WTC11 (cell line): ENCODE measurements at places on chromosomes 7 and 10. TPM values are rescaled to one million over a fixed set of nuclear protein-coding genes. Genes with fewer than 3 reads are reported as not detected.

GRCh38 chr7:2084331-2084730 is 148.4 kb downstream of the MAD1L1 start:
- no peak for DNase-seq
- H3K4me3 ChIP-seq, result no peak overlapping the region
- peaks cover 4% of the 10 kb centered on the region; the same call in 1 of the 2 replicates for H3K36me3 ChIP-seq

DNA sequence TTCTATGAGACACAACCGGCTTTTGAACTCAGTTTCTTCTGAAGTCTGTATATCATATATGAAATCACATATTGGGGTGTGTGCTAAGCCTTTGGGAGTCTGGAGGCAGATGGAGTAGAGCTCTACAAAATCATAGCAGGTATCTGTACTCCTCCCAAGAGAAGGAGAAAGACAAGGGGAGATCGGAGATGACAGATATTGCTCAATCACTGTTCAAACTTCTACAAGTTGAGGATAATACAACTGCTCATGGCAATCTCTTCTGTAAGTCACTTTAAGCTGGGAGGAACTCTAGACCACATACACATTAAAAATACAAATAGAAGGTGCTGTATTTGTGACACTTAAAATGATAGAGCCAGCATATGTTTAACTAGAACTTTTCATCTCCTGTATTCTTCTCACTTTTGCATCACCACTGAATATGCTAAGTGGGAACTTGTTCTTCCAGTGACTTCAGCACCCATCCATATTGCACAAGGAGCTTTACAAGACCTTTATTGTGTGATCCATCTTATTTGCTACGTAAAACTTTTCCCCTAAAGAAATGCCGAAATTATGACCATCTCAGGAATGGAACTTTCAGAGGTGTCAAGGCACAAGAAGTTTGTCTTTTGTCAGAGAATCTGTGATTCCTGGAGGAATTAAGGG is 381.4 kb downstream of the PHTF2 start:
- no peaks in the 10 kb centered on the region for H3K27me3 ChIP-seq
- peaks cover 15% of the 10 kb centered on the region for H3K4me1 ChIP-seq
- no peak for DNase-seq
- no peak overlapping the region for H3K4me3 ChIP-seq

DNA sequence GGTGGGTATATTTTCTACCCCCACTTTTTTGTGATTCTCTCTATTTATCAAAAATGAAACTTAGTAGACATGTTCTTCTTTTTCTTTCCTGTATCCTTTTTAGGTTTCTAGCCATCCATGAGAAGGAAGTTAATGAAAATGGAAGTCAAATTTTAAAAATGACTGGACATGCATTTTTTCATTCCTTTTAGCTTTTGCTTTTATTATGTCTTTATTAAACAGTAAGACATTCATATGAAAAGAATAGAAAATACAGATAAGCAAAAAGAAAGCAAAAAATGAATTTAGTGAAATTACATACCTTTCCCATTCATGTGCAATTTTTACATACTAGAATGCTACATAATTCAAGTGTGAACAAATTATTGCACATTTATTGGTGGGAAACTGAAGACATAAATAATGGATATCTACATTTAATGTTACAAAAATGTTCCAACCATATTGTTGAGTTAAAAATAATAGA is 88.7 kb downstream of the CPED1 start:
- DNase-seq, result no peak
- H3K4me1 ChIP-seq, result peaks cover 8% of the 10 kb centered on the region
- H3K4me3 ChIP-seq, result no peak overlapping the region

DNA sequence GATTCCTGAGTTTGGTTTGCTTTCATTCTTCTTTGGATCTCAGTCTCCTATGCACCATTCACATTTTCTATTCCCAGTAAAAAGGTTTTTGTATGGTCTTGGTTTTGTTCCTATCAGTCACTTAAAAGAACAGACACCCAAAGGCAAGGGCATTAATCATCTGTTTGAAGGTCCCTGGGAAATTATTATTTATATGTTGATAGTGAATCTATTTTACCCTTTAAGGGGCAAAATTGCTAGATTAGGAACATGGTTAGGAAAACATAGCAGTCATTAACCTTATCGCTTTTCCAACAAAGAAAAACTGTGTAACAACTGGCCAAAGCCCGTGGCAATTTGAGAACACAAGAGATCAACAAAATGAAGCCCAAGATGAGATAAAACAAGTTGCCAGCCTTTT is 1146.6 kb upstream of the C7orf33 start:
- H3K4me3 ChIP-seq, result no peak overlapping the region
- peaks cover 6% of the 10 kb centered on the region; the same call in 1 of the 2 replicates for H3K36me3 ChIP-seq
- H3K27me3 ChIP-seq, result peaks cover 60% of the 10 kb centered on the region
- peaks cover 6% of the 10 kb centered on the region; the same call in 1 of the 2 replicates for H3K4me1 ChIP-seq
- DNase-seq, result no peak
- no peak overlapping the region for H3K27ac ChIP-seq

DNA sequence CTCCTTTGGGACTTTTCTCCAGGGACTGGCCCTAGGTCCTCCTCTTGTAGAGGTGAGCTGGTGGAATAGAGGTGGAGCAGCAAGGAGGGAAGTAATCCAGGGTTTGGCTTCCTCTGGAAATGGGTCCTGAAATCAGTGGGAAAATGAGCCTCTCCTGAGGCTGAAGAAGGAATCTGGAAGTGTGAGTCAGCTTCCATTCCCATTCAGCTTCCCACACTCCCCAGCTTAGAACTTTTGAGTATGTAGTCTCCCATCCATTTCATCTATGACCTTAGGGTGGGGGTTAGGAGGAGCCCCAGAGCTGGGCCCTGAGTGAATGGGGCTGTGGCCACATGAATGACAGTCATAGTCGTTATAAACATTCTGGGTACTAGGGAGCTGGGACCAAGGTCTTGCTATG is 17.7 kb downstream of the LDB1 start:
- H3K4me1 ChIP-seq, result no peaks in the 10 kb centered on the region
- H3K27ac ChIP-seq, result peak overlapping the region; percentile 15; the same call in 1 of the 2 replicates

DNA sequence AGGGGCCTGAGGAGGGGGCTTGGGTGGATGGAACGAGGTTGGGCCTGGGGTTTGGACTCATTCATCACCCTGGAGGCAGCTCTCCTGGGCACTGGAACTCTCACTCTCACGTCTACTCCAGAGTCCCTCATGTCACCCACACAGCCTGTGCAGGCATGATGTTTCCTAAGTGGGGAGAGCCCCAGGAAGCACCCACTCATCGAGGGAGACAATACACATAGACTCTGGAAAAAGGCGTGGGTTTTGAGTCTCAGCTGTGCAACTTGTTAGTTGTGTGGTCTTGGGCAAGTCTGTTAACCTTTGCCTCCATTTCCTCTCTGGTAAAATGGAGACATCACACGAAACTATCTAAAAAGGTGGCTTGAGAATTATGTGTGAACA is 25.9 kb upstream of the RBM20 start:
- H3K27me3 ChIP-seq, result no peaks in the 10 kb centered on the region; the same call in none of the 2 replicates
- DNase-seq, result no peak
- H3K27ac ChIP-seq, result no peak overlapping the region
- H3K4me3 ChIP-seq, result no peak overlapping the region
- H3K36me3 ChIP-seq, result no peaks in the 10 kb centered on the region
- H3K4me1 ChIP-seq, result no peaks in the 10 kb centered on the region

GRCh38 chr7:121023683-121024511 is 35.4 kb downstream of the CPED1 start:
- H3K4me3 ChIP-seq, result no peak overlapping the region
- H3K36me3 ChIP-seq, result no peaks in the 10 kb centered on the region
- H3K27me3 ChIP-seq, result no peaks in the 10 kb centered on the region
- peaks cover 13% of the 10 kb centered on the region for H3K4me1 ChIP-seq

- H3K27ac ChIP-seq, result no peak overlapping the region
- no peak overlapping the region for H3K4me3 ChIP-seq
- no peaks in the 10 kb centered on the region for H3K36me3 ChIP-seq
- H3K4me1 ChIP-seq, result peaks cover 32% of the 10 kb centered on the region
Observed at GRCh38 chr10:120503689-120504088, 46.7 kb downstream of the PLPP4 start.

DNA sequence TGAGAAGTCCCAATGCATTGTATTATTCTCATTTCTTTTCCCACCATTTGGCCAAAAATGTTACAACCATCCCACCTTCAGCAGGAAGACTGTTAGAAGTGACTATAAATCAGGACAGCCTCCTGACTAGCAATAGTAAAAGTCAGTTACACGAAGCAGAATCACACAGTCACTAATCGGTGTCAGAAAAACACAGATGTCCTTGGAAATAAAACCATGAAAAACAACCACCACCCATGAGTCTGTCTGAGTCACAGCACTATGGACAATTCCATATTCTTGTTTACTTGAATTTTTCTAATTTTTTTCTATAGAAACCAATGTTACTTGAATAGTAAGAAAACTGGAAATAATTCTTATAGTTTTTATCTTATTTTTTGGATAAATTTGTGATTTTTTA is 81.9 kb upstream of the FRMD4A start:
- no peak overlapping the region for H3K27ac ChIP-seq
- peaks cover 34% of the 10 kb centered on the region for H3K4me1 ChIP-seq
- H3K36me3 ChIP-seq, result no peaks in the 10 kb centered on the region
- peaks cover 2% of the 10 kb centered on the region; the same call in 1 of the 2 replicates for H3K27me3 ChIP-seq

- H3K27me3 ChIP-seq, result no peaks in the 10 kb centered on the region
- no peaks in the 10 kb centered on the region for H3K36me3 ChIP-seq
- no peak overlapping the region for H3K27ac ChIP-seq
- no peaks in the 10 kb centered on the region for H3K4me1 ChIP-seq
Observed at GRCh38 chr10:86100581-86101061, 266.0 kb downstream of the GRID1 start.

DNA sequence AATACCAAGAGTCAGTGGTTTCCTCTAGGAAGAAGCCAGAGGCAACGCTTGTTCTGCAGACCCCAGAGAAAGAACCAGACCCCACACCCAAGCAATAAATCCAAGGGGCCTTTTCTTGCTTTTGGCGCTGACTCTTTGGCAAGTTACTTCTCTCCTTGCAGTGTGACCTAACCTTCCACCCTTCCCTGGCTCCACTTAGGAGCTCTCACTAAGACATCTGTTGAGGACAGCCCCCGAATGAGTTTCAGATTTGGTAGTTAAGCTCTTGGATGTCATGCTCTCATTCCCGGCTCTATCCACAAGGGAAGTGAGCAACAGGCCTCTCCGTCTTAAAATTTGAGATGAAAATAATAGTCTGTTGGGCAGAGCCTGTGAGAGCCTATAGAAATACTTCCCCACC is 50.6 kb upstream of the FAM204A start:
- no peak overlapping the region for H3K4me3 ChIP-seq
- H3K27me3 ChIP-seq, result peaks cover 3% of the 10 kb centered on the region; the same call in 1 of the 2 replicates
- peaks cover 15% of the 10 kb centered on the region for H3K4me1 ChIP-seq

DNA sequence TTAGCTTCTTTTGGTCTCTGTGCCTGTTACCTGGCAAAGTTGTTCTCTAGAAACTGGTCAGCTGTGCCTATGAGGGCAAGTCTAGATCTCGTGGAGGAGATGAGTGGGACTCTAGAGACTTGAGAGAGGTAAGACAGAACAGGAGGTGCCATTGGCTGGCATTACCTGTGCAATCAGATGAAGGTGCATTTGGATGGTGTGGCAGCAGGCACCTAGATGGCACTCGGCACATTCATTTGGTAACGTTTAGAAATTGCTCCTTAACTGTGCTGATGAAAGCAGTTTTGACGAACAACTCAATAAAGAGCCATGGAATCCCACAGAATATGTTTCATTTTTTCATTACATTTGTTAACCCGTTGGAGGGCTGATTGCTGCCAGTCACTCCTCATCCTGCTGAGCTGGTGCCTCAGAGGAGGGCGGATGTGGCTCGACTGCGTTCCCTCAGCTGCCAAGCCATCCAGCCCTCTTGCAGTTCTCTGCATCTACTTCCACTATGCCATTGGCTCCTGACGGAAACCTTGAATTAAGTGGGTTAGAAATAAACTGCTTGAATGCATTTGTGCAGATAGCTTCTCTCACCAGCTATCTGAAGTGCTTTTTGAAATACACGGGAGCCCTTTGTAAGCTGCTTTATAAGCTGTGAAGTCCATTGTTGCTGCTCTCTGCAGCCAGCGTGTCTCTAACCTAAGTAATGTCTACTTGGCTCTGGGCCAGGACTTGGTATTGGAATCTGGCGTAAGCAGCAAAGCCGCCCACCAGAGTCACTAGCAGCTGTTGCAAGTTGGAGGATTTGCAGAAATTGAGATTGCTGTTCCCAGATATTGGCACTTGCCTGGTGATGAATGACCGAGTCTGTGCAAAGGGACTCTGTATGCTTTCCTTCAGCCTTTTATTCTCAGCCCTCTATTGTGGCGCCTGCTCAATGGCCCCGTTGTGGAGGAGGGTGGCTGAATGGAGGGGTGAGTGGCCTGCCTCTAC is 87.4 kb downstream of the LRRC4 start:
- H3K4me1 ChIP-seq, result peaks cover 25% of the 10 kb centered on the region
- peaks cover 3% of the 10 kb centered on the region; the same call in 1 of the 2 replicates for H3K36me3 ChIP-seq

- peaks cover 85% of the 10 kb centered on the region for H3K4me1 ChIP-seq
- peak overlapping the region; percentile 21; the same call in 1 of the 2 replicates for H3K4me3 ChIP-seq
- H3K27me3 ChIP-seq, result no peaks in the 10 kb centered on the region
- peaks cover 26% of the 10 kb centered on the region for H3K36me3 ChIP-seq
- peak; percentile 8 for DNase-seq
Observed at GRCh38 chr10:125147971-125148439, 12.4 kb downstream of the CTBP2 start.

DNA sequence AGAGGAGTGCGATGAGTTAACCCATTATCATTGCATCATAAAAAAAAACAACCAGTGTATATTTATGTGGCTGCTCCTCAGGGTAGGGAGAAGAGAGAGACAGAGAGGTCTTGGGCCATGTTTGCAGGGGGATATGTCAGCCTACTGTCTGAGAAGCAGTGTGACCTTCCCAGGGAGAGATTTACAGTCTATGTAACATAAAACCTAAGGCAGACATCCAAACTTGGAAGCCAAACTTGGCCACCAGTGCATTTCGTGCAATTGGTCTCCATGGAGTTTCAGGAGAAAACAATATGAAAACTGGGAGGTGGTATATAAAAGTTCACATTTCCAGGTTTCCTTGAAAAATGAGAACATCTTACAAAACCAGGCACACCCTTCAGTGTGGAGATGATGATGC is 85.9 kb upstream of the CXCL12 start:
- no peak overlapping the region for H3K27ac ChIP-seq
- no peak for DNase-seq
- no peaks in the 10 kb centered on the region for H3K27me3 ChIP-seq
- no peaks in the 10 kb centered on the region for H3K4me1 ChIP-seq
- no peak overlapping the region for H3K4me3 ChIP-seq

- no peaks in the 10 kb centered on the region for H3K36me3 ChIP-seq
- H3K4me1 ChIP-seq, result peaks cover 34% of the 10 kb centered on the region
- no peaks in the 10 kb centered on the region for H3K27me3 ChIP-seq
- no peak overlapping the region for H3K27ac ChIP-seq
- DNase-seq, result no peak
Observed at GRCh38 chr10:114347241-114347640, 57.1 kb downstream of the AFAP1L2 start.

DNA sequence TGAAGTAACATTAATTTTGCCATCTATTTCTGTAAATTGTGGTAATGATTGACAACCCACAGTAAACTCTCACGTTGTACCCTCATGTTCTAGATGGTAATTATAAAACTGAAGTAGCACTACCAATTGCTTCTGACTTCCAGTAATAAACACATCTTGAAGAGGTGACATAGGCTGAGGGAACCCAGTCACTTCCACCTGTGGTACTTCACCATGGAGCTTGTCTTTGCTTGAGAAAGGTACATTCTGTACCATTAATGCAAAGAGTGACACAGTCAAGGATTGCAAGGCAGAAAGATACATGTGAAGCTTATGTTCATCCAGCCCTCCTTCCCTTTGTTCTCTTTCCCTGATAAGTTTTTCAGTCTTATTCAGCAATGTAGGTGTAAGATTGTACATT is 11.2 kb downstream of the CAPZA2 start:
- H3K27ac ChIP-seq, result peak overlapping the region; percentile 39; the same call in 1 of the 2 replicates
- H3K4me1 ChIP-seq, result peaks cover 25% of the 10 kb centered on the region
- DNase-seq, result no peak
- no peaks in the 10 kb centered on the region for H3K27me3 ChIP-seq

Gene DRGX
- total RNA-seq, result not detected in 3 replicates

Gene FAM25G
- not detected in 3 replicates for total RNA-seq

Gene ERVW-1
- 0.07 to 0.14 TPM in 2 of 3 replicates, not detected in the other for total RNA-seq

Gene MTG1
- total RNA-seq, result 51.8 to 63.0 TPM (median 53.0 TPM) in 3 replicates

Gene CDCA7L
- total RNA-seq, result 132 to 161 TPM (median 135 TPM) in 3 replicates

Gene ZNF394
- 23.0 to 24.0 TPM (median 23.1 TPM) in 3 replicates for total RNA-seq

Gene LRRC18
- not detected in 3 replicates for total RNA-seq

Gene STEAP1
- total RNA-seq, result 2.4 to 4.1 TPM (median 3.5 TPM) in 3 replicates

Gene UPK3B
- total RNA-seq, result 1.4 to 3.6 TPM (median 3.2 TPM) in 3 replicates
